ENCODE measurements at places on chromosomes 16 and 17.

DNA sequence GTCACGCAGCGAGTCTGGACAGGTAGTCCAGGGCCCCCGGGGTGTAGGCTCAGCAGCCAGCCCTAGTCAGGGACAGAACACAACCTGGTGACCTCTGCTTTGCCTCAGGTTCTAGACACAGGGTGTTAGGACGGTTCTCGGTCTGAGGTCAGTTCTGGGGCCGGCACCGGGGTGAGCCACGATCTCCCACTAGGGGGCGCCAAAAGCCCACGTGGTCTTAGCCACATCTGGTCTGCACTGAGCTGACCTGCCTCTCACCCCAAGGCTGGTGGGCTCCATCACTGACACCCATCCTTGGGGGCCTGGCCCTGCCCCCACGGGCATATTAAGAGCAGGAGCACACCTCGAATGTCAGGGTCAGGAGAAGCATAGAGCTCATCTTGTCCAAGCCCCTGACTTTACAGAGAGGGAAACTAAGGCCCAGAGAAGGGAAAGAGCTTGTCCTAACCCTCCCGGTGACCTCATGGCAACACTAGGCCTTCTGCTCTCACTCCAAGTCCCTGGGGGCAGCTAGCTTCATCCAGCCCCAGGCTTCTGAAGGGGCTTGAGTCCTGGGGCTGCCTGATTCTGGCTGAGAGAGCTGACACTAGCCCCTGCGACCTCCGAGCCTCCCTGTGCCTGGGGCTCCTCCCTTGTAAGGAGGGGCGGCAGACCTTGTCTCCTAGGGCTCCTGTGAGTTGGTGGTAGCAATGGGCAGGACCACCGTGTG lies 9.0 kb downstream of the SLC5A10 start:
- DNase-seq = peak; percentile 89

DNA sequence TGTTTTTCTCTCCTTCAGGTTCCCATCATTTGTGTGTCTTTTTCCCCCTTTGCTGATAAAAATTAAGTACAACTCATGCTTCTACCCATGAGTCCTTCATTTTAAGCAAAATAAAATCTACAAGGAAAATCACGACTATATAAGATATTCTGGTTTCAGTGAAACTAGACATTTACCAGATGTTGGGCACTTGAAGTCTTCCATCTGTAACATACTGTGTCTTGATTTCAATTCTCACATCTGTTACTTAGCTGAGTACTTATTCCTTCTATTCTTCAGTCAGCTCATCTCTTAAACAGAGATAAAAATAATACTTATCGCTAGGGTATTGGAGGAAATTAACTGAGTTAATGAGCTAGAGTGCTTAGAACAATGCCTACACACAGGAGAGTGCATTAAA lies 893.0 kb upstream of the SOX9 start:
- no peak for DNase-seq

DNA sequence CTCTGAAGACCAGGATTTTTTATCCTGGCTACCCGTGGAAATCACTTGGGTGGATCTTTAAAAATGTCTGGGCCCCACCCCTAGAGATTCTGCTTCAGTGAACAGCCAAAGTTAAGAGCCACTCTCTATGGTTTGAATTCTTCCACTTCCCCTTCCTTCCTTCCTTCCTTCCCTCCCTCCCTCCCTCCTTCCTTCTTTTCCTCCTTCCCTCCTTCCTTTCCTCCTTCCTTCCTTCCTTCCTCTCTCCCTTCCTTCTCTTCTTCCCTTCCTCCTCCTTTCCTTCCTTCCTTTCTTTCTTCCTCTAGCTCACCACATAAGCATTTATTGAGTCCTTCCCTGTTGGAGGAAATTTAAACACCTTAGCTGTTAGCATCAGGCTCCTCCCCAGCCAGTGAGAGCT lies 203.6 kb downstream of the KATNIP start:
- no peak for DNase-seq

DNA sequence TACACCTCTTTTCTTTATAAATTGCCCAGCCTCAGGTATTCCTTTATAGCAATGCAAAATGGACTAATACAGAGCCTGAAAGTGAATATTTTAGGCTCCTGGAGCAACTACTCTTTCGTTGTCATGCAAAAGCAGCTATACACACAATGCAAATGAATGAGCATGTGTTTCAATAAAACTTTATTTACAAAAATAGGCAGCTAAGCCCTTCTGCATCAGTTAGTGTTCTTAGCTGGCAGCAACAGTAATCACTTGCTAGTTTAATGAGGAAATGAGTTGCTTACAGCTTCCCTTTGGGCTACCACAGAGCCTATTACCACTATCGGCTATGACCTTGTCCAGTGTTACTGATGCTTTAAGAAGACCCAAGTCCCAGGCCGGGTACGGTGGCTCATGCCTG lies 402.9 kb downstream of the XYLT1 start:
- no peak for DNase-seq

- no peak for DNase-seq
These were observed 8.5 kb upstream of the FBXL19 start for GRCh38 chr16:30914830-30915229.

DNA sequence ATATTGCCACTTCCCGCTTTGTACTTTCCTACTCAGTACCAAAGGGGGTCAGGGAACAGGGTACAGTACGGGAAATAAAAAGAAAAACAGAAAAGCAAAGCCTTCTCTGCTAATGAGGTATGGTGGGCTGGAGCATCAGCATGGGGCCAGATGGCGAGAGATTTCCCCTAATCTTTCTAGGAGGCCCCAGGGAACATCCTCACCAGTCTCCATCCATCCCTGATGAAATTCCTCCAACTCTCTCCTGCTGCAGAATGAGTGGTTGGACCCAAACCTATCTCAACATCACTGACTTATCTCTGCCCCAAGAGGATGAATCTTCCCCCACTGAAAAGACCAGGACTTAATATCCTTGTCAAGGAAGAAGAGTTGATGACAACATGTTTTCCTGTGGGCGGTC lies 185.6 kb downstream of the C16orf78 start:
- DNase-seq = no peak

- no peak for DNase-seq
These were observed 3.5 kb upstream of the YPEL2 start for GRCh38 chr17:59327981-59328290.

GRCh38 chr17:44557651-44558285 lies 484 bp downstream of the FZD2 start:
- DNase-seq = peak; percentile 26

DNA sequence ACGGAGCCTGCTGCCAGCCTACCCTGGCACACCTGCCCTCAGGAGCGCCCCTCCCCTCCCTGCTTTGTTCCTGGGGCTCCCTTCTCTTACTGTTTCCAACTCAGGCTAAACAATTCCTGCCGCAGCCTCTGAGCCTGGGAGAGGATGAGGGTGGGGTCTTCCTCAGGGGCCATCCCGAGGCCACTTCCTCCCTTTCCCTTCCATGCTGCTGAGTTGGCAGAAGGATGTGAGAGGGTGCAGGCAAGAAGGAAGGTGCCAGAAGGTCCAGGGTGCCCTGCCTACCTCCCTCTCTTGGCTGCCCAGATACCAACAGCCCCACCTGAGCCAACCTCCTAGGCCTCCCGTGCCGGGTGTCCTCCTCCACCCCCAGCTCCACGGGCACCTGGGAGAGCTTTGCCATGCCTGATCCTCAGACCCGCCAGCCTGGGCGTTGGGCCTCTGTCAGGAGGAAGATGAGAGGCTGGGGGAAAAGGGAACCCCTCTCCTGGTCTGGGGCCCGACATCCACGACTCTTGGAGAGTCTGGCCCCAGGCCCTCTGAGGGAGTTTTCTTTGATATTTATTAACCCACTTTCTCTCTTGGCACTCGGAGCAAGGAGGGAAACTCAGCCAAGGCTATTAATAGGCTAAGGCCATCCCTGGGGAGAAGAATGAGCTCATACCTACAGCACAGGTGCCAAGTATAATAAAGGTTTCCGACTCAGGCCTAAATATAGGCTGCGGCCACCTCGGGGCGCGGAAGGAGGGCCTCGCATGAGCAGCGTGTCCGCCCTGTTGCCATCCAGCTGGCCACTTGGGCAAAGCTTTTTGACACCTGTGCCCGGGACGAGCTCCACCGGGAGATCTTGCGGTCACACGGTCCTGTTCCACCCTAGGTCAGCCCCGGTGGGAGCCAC lies 232.0 kb downstream of the ENGASE start:
- DNase-seq = no peak

GRCh38 chr17:74234486-74234885 lies 21.1 kb downstream of the TTYH2 start:
- DNase-seq = no peak

All from activated CD4-positive, alpha-beta T cell treated with anti-CD3 and anti-CD28 coated beads, Interleukin-2, Interleukin-6, amounts not matched to agents 100 ng/mL and 50 ng/mL, durations not matched to agents 16 hours and 8 hours (primary cell).